ENCODE measurements at places on chromosomes 6 and 20.
A peak's percentile ranks its signal among the peaks of the same experiment; 100 is the strongest.

DNA sequence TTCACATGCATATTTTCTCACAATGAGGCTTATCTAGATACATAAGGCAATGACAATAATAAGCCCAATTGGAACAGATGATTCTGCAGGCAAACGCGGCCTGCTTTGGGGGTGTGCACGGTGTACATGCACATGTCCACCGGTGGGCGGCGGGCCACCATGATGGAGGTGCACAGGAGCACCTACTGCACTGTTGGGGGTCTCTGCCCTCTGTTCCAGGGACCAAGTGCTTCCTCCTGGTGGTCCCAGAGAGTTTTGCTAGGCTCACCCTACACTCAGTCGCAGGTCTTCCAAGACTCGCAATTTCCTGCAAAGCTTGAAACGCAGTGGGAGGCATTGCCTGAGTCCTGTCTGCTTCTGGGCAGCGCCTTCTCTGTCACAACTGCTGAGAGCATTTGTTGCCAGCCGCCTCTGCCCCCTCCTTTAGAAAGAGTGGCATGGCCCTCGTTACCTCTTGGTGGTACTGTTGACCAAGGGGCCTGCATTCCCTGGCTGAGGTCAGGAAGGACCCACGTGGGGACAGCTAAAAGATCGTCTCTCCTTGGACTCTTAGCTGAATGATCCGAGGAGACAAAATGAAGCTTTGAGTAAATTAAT lies 135.3 kb downstream of the ERMARD start:
- no peaks in the 10 kb centered on the region for H3K36me3 ChIP-seq
- DNase-seq = no peak
- H3K4me1 ChIP-seq = no peaks in the 10 kb centered on the region
- H3K27me3 ChIP-seq = no peaks in the 10 kb centered on the region
- H3K4me3 ChIP-seq = no peak overlapping the region

- peaks cover 2% of the 10 kb centered on the region for H3K4me1 ChIP-seq
- H3K4me3 ChIP-seq = no peak overlapping the region
- no peak overlapping the region for H3K27ac ChIP-seq
- DNase-seq = no peak
- H3K27me3 ChIP-seq = no peaks in the 10 kb centered on the region
Measured at GRCh38 chr6:43313813-43314212, 5.2 kb upstream of the CRIP3 start.

DNA sequence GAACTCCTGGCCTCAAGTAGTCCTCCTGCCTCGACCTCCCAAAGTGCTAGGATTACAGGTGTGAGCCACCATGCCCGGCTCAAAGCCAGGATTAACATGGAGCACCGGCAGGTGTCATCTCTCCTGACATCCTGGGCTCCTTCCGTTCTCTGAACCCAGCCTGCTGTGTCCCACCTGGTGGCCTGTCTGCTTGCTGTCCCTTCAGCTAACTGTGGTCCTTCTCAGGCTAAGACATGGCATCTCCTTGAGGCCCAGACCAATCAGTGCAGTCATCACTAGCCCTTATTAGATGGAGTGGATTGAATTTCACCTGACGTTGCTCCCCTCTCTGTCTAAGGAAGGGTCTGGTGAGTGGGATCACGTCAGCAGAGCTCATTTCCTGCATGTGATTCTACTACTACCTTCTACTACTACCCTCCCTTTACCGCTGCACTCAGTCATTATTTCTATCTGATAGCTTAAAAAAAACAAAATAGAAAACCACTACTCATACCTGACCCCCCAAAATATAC lies 28.0 kb upstream of the SYNJ2 start:
- DNase-seq = no peak
- no peaks in the 10 kb centered on the region for H3K27me3 ChIP-seq
- H3K4me3 ChIP-seq = no peak overlapping the region
- peaks cover 5% of the 10 kb centered on the region for H3K36me3 ChIP-seq
- no peak overlapping the region for H3K27ac ChIP-seq

- no peak for DNase-seq
- no peaks in the 10 kb centered on the region for H3K27me3 ChIP-seq
- H3K4me3 ChIP-seq = no peak overlapping the region
- no peak overlapping the region for H3K27ac ChIP-seq
- no peaks in the 10 kb centered on the region for H3K4me1 ChIP-seq
- H3K36me3 ChIP-seq = peaks cover 69% of the 10 kb centered on the region
Measured at GRCh38 chr20:58910473-58910872, 58.0 kb downstream of the GNAS start.

- H3K4me3 ChIP-seq = no peak overlapping the region
- H3K36me3 ChIP-seq = no peaks in the 10 kb centered on the region
- H3K4me1 ChIP-seq = peaks cover 2% of the 10 kb centered on the region
- no peak overlapping the region for H3K27ac ChIP-seq
Measured at GRCh38 chr6:25275436-25275835, 3.7 kb upstream of the CARMIL1 start.

GRCh38 chr6:1231941-1232340 lies 80.0 kb upstream of the FOXQ1 start:
- no peaks in the 10 kb centered on the region for H3K36me3 ChIP-seq
- H3K4me1 ChIP-seq = no peaks in the 10 kb centered on the region
- no peak overlapping the region for H3K4me3 ChIP-seq
- H3K27me3 ChIP-seq = no peaks in the 10 kb centered on the region

DNA sequence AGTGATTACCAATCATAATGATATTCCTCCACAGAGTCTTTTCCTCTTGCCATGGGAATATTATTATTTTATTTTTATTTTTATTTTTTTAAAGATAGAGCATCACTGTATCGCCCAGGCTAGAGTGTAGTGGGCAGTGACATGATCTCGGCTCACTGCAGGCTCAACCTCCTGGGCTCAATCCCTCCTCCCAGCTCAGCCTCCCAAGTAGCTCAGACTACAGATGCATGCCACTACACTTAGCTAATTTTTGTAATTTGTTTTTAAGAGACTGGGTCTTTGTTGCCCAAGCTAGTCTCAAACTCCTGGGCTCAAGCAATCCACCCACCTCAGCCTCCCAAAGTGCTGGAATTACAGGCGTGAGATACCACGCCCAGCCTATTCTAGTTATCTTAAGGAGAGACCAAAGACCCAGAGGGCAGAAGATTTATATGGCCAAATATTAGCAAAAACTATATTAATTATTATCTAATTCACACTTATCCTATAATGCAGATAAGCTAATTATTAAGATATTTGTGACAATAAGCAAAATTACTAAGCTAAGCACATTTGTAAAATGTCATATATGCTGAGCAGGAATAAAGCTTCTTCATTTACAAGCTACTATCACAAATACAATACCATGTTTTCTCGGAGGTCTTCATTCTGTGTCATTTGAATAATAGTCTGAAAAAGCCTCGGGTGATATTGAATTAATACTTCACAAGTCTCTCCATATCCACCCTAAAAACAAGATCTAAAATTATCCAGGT lies 63.5 kb downstream of the HACE1 start:
- no peaks in the 10 kb centered on the region for H3K4me1 ChIP-seq
- H3K4me3 ChIP-seq = no peak overlapping the region
- no peak for DNase-seq

GRCh38 chr6:104855507-104855906 lies 4.2 kb downstream of the HACE1 start:
- no peak overlapping the region for H3K27ac ChIP-seq
- H3K27me3 ChIP-seq = no peaks in the 10 kb centered on the region
- peaks cover 8% of the 10 kb centered on the region for H3K36me3 ChIP-seq
- H3K4me3 ChIP-seq = no peak overlapping the region
- no peaks in the 10 kb centered on the region for H3K4me1 ChIP-seq

- H3K36me3 ChIP-seq = peaks cover 16% of the 10 kb centered on the region
- no peak for DNase-seq
- no peaks in the 10 kb centered on the region for H3K4me1 ChIP-seq
- no peak overlapping the region for H3K4me3 ChIP-seq
- no peak overlapping the region for H3K27ac ChIP-seq
Measured at GRCh38 chr6:105691081-105691480, 288.2 kb upstream of the PREP start.

DNA sequence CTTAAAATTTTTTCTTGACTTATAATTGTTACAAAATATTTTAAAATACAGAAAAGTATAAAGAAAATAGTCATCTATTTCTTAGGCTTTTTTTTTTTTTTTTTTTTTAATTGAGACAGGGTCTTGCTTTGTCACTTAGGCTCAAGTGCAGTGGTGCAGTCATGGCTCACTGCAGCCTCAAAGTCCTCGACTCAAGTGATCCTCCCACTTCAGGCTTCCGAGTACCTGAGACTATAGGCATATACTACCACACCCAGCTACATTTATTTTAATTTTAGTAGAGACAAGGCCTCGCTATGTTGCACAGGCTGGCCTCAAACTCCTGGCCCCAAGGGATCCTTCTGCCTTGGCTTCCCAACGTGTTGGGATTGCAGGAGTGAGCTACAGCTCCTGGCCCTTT lies 5.3 kb upstream of the ACAT2 start:
- peaks cover 69% of the 10 kb centered on the region for H3K36me3 ChIP-seq
- H3K27ac ChIP-seq = no peak overlapping the region

GRCh38 chr6:34204693-34205092 lies 32.0 kb upstream of the HMGA1 start:
- DNase-seq = no peak
- H3K36me3 ChIP-seq = no peaks in the 10 kb centered on the region
- no peak overlapping the region for H3K4me3 ChIP-seq
- H3K4me1 ChIP-seq = peaks cover 7% of the 10 kb centered on the region
- H3K27me3 ChIP-seq = no peaks in the 10 kb centered on the region

DNA sequence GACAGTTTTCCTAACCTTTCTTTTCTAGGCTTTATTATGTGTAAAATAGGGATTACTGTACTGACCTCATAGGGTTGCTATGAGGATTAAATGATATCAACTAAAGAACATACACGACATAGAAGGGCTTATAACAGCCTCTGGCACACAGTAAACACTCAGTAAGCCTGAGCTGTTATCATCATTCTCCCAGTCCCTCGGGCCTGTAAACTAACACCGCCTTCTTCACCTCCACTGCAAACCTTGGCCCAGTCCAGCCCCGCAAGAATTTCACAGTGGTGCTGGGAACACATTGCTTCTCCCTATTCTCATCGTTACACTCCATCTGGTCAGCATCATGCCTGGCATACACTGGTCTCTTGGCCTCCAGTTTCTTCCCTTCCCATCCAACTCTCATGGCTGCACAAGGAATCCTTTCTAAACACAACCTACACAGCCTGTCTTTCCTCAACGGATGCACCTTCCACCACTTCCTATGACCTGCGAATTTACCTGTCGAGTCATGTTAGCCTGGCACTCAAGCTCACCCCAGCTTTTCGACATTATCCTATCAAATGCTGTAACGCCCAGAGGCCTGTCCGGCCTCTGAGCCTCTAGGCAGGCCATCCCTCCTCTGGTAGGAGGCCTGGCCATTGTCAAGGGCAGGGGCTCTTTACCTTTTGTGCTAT lies 92.1 kb downstream of the FYN start:
- H3K27ac ChIP-seq = no peak overlapping the region
- H3K4me1 ChIP-seq = no peaks in the 10 kb centered on the region
- H3K4me3 ChIP-seq = no peak overlapping the region

GRCh38 chr20:59121714-59122565 lies 41.7 kb upstream of the ZNF831 start:
- H3K4me1 ChIP-seq = peaks cover 15% of the 10 kb centered on the region
- peak; percentile 57 for DNase-seq
- no peaks in the 10 kb centered on the region for H3K27me3 ChIP-seq

DNA sequence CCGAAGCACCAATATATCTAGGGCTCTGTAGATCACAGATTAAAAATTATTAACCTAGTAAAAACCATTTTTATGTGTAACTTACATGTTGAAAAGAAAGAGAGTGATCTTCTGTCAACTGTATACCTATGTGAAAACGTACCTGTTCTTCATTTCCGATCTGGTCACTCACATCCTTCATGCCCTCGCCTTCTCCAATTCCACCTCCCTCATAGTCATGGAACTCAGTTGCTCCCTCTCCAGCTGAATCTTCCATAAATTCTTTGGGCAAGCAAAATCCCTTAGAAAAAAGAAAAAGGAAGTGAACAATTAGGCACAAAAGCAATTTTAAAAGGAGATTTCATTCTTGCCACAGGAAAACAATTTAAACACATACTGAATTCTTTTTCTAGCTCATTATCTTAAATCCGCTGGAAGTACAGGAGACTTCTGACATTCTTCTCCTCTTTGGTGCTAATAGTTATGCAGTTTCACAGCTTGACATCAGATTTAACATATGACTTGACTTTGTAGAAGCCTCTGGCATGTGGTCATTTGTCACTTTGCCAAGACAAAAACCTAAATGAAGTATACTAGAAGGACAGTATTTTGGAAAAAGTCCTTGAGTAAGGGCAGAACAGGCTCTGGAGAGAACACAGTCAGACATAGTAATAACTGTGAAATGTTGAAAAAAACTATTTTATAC lies 29.5 kb upstream of the LYRM2 start:
- H3K36me3 ChIP-seq = peaks cover 81% of the 10 kb centered on the region
- no peak overlapping the region for H3K4me3 ChIP-seq
- peak overlapping the region; percentile 98 for H3K27ac ChIP-seq
- H3K27me3 ChIP-seq = no peaks in the 10 kb centered on the region

DNA sequence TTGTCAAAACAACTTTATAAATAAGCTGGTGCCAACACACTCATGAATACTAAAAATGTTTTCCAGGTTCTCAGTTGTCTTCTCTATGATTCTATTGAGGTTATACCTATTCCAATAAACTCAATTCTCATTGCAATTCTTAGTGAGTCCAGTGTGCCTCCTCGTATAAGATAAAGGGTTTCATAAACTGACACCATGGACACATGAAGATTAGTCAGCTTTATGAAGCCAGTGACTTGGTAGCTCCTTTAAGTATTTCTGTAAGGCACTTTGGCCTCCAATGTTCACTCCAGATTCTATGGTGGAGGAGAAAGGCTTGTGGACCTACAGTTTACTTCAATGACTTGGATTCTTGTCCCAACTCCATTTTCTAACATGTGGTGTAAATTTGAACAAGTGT lies 521.3 kb upstream of the JARID2 start:
- no peak overlapping the region for H3K27ac ChIP-seq
- no peak for DNase-seq
- no peaks in the 10 kb centered on the region for H3K36me3 ChIP-seq
- H3K4me1 ChIP-seq = peaks cover 5% of the 10 kb centered on the region
- no peak overlapping the region for H3K4me3 ChIP-seq
- no peaks in the 10 kb centered on the region for H3K27me3 ChIP-seq

DNA sequence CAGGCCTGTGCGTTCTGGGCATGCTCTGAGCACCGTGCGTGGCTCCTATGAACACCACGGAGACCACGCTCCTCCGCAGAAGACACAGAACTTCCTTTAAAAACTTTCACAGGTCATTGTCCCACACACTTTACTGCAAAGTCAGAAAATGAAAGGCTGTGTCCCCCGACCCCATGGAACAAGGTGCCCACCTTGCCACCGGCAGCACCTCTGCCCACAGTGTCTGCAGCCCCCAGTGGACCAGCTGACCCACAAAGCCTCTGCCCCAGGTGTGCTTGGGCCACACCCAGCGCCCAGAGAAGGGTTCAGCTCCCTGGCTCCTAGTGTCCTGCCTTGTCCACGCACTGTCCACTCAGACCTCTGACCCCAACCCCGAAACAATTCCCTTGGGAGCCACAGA lies 8.7 kb downstream of the TAF4 start:
- H3K4me1 ChIP-seq = no peaks in the 10 kb centered on the region
- DNase-seq = no peak
- no peak overlapping the region for H3K27ac ChIP-seq

- H3K27ac ChIP-seq = no peak overlapping the region
- no peak for DNase-seq
- H3K4me3 ChIP-seq = no peak overlapping the region
- H3K27me3 ChIP-seq = no peaks in the 10 kb centered on the region
- peaks cover 6% of the 10 kb centered on the region for H3K36me3 ChIP-seq
Measured at GRCh38 chr6:100796049-100796823, 84.9 kb downstream of the ASCC3 start.

Data from H9 (cell line).